ENCODE measurements at places on chromosomes 7 and 10. TPM values are rescaled to one million over a fixed set of nuclear protein-coding genes. Genes with fewer than 3 reads are reported as not detected.

TMEM273 gene
- total RNA-seq = 11.2 TPM

GJD4 gene
- total RNA-seq = not detected

LIPM gene
- not detected for total RNA-seq

NCF1 gene
- 0.96 TPM for total RNA-seq

CHAT gene
- total RNA-seq = not detected

PRLHR gene
- total RNA-seq = not detected

RGR gene
- total RNA-seq = not detected

SLC39A12 gene
- total RNA-seq = not detected

AEBP1 gene
- total RNA-seq = 6.1 TPM

SPOCK2 gene
- total RNA-seq = 341 TPM

CPA1 gene
- not detected for total RNA-seq

CADPS2 gene
- total RNA-seq = not detected

GTF2I gene
- total RNA-seq = 148 TPM

CDNF gene
- 1.3 TPM for total RNA-seq

NFE2L3 gene
- 71.7 TPM for total RNA-seq

HOXA3 gene
- not detected for total RNA-seq

SEMA3C gene
- not detected for total RNA-seq

SEC61G gene
- total RNA-seq = 155 TPM

CCDC201 gene
- total RNA-seq = not detected

TRPV6 gene
- not detected for total RNA-seq

CALML5 gene
- not detected for total RNA-seq
